ENCODE measurements at places on chromosomes 3 and 15. TPM values are rescaled to one million over a fixed set of nuclear protein-coding genes. Genes with fewer than 3 reads are reported as not detected.

Gene KIF23
- 0.78 TPM for total RNA-seq

Gene ZNF80
- 0.09 TPM for total RNA-seq

DNA sequence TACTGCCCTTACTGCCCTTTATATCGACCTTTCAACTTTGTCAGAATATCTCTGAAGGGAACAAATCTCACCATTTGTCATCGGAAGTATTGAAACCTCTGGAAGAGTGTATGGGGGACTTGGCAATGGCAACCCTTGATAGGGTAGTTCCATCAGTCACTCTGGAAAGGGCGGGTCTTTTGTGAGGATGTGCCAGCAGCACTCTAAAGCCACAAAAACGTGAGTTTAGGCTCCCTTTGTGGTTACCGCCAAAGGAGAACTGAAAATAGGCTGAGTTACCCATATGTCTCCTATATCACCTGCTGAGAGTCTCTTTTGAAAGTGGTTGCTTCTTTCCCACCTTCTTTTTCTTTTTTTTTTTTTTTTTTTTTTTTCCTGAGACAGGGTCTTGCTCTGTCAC is 296.8 kb upstream of the CHRM5 start:
- H3K27me3 ChIP-seq = no peaks in the 10 kb centered on the region
- no peak overlapping the region for H3K27ac ChIP-seq
- H3K4me3 ChIP-seq = no peak overlapping the region
- H3K36me3 ChIP-seq = no peaks in the 10 kb centered on the region
- DNase-seq = no peak
- no peaks in the 10 kb centered on the region for H3K4me1 ChIP-seq

DNA sequence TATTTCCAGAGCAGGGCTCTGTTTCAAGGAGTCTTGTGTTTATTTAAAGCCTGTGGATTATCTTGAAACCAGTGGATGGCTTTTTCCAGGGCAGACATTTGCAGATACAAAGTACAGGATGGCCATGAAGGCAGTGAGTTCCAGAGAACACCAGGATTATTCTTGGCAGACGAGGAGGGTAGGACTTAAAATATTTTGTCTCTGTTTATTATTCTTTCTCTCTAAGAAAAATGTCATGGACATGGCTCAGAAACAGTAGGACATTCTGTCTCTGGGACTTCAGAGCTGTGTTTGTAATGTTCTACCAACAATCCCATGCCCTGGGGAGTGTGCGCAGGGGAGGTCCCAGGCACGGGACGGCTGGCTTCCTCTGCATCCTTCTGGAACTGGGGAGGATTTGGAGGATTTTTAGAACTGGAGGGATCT is 125.9 kb downstream of the ATP10A start:
- no peak for DNase-seq
- no peak overlapping the region for H3K4me3 ChIP-seq
- H3K27me3 ChIP-seq = no peaks in the 10 kb centered on the region
- H3K4me1 ChIP-seq = no peaks in the 10 kb centered on the region
- H3K36me3 ChIP-seq = no peaks in the 10 kb centered on the region

DNA sequence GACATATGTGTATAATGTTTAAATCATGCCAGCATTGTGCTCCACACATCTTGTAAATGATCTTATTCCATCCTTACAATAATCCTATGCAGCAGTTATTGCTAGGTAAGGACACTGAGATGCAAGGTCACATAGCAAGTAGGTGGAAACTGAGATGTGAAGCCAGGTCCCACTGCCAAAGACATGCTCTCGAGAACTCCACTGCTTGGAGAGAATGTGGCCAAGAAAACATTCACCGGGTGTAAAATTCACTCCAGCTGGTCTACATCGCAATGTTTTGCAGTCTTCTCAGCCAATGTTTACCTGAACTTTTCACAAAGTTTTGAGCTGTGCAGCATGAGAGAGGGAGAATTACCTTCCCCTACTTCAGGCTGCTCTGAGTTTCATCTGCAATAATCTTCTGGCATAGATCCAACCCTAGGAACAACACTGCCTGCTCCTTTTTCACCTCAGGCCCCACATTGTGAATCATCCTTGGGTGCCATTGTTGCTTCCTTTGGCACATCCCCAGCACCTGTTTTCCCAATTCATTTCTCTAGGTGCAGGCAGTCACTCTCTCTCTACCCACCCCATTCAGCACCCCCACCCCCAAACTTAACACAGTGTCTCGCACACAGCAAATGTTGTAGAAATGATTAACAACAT is 53.5 kb upstream of the PRTG start:
- no peak overlapping the region for H3K4me3 ChIP-seq
- no peaks in the 10 kb centered on the region for H3K36me3 ChIP-seq
- H3K27ac ChIP-seq = no peak overlapping the region
- DNase-seq = no peak
- H3K27me3 ChIP-seq = no peaks in the 10 kb centered on the region

- no peaks in the 10 kb centered on the region for H3K4me1 ChIP-seq
- DNase-seq = no peak
- no peaks in the 10 kb centered on the region for H3K36me3 ChIP-seq
- H3K4me3 ChIP-seq = no peak overlapping the region
- H3K27ac ChIP-seq = no peak overlapping the region
Observed at GRCh38 chr3:184117636-184118035, 17.5 kb upstream of the EIF2B5 start.

Measured in pancreas (tissue), 10 donors.